ENCODE measurements at places on chromosomes 6 and 20. TPM values are rescaled to one million over a fixed set of nuclear protein-coding genes. Genes with fewer than 3 reads are reported as not detected.

SCRT2 gene
- not detected for polyA plus RNA-seq

GRCh38 chr6:120096696-120097260, 747.2 kb upstream of the MAN1A1 start:
- DNase-seq: no peak

DNA sequence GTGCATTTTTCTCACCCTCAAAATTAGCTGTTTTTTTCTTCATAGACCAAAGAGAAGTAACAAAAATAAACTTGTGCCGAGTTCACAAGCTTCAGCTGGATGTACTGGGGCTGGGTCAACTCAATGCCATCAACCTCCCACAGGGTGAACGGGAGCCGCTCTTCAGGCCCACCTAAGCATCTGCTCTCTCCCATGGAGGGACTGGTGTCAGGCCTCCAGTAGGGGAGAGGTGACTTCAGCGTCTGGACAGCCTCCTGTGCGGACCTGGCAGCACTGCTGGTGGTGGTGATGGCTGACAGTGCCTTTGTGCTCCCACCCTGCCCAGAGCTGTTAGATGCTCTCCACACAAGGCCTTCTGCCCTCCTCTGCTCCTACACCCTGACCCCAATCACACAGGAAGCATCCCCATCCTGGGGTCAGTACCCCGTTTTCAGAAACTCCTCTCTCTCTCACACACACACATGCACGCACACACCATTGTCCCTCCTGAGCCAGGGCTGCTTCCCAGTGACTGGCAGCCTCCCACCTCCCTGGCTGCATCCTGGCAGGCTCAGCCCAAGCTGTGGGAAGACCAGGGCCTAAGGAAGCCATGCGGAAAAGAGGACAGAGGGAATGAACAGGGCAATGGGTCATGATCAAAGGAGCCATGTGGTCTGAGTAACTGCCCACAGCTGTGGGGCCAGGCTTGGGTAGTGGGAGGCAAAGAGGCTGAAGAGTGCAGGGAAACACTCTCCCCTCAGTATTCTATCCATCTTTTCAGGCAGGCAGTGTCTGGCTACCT, 17.7 kb downstream of the CST8 start:
- DNase-seq: no peak

DNA sequence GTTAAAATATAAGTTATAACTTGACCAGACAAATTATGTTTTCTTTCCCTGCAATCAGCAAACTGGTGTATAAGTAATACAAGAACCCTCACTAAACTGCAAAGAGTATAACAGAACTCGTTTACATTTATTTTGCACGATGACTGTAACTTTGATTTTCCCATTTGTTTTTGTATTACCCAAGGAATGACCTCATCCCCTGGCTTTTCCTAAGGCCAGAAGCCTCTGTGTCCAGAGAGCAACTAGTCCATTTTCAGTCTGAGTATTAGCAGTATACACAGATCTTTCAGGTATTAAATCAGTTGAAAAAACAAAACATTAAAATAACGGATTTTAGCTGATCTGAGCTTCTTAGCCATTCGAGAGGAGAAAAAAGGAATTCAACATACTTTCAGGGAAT, 17.2 kb downstream of the COL19A1 start:
- no peak for DNase-seq

DNA sequence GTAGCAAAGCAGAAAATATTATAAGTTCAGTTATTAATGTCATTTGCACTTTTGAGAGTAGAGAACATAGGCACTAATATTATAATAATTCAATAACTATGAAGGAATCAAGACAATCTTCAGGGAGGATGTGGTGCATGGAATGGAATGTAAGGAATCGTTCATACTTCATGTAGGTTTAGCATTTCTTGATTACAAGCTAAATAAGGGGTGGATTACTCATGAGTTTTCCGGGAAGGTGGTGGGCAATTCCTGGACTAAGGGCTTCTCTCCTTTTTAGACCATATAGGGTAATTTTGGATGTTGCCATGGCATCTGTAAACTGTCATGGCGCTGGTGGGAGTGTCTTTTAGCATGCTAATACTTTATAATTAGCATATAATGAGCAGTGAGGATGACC, 9.1 kb upstream of the BTNL2 start:
- DNase-seq: no peak

DNA sequence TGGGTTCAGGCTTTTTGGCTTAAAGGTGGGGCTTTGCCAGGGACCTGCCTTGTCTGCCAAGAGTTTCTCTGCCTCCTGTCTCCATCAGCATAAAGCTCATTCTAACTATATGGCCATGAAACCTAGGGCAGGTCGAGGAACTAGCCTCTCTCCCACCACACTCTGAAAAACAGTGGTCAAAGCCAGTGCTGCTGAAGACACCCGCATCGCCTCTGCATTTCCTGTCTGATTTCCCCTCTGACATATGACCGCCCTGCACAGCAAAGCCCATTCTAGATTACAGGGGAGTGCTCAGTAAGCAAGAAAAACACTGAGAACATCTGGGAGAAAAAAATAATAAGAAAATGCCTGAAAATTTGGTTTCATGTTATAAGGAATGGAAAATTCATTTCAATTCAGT, 573.6 kb downstream of the PRKN start:
- no peak for DNase-seq
